Fibroblast of upper back skin (primary cell): ENCODE measurements at places on chromosomes 5 and 9.
A peak's percentile ranks its signal among the peaks of the same experiment; 100 is the strongest.

DNA sequence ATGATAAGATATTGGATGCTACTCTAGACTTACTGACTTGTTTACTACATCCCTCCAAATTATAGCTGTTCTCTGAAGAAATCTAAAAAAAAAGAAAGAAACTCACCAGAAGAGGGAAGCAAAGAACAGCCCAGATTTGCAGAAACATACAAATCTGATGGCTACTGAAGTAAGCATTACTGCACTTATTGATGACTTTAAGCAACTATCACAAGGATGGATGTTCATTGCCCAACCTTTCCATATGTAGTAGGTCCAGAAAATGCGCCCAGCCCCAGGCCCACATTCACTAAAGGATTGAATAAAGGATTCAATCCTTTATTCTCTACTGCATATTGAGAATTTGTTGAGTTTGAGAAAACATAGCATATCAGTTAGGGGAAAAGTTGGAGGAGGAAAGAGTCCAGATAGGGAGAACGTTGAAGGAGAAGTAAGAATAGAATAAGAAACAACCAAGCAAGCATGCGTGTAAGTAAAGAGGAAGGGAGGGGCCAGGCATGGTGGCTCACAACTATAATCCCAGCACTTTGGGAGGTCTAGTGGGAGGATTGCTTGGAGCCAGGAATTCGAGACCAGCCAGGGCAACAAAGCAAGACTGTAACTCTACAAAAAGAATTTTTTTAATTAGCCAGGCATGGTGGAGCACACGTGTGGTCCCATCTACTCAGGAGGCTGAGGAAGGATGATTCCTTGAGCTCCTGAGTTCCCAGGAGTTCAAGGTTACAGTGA lies 33.8 kb upstream of the DTWD2 start:
- peak; percentile 55 for DNase-seq

GRCh38 chr5:669111-669841 lies 23.9 kb downstream of the TPPP start:
- DNase-seq = no peak

GRCh38 chr5:180391276-180391675 lies 38.1 kb upstream of the GFPT2 start:
- DNase-seq = no peak

DNA sequence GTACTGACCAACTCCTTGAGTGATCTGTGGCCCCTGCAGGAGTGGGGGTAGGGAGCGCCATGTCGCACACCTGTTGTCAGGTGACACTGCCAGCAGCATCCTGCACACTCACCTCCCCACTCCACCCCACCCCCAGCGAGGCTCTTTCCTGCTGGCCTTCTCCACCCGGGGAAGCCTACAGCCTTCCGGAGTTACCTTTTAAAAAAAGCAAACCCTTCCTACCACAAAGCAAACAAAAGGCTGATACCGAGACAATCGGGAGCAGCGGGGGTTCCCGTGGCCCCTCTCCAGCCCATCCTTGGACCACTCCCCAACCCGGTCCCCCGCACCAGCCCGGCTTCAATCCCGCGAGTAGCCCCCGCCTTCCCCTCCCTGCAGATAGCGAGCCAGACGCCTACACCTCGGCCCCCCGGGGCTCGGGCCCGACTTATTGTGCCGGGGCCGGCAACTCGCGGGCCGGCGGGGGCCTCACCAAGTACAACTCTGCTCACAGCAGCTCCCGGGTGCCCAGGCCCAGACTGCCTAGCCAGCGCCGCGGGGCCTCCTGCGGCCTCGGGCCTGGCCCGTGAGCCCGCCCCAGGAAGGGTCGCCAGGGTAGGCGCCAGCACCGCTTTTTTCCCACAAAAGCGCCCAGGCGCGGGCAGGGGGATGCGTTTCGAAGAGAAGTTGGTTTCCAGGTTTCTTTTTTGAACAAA lies 724 bp downstream of the MACROH2A1 start:
- DNase-seq = no peak

DNA sequence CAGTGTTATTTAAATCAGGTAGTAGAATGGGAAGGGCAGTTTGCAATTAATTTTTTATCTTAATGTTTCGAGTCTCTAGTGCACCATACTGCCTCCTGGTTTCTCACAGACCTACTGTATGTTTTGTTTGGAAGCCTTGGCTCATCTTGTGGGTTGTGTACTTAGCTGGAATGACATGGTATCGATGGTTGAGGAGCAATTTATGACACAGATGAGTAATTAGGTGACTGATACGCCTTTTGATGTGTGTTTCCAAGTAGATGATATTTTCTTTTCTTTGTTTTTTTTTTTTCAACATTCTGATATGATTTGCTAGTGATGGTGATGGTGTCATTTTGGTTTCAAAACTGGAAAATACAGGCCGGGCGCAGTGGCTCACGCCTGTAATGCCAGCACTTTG lies 16.1 kb downstream of the BASP1 start:
- no peak for DNase-seq

DNA sequence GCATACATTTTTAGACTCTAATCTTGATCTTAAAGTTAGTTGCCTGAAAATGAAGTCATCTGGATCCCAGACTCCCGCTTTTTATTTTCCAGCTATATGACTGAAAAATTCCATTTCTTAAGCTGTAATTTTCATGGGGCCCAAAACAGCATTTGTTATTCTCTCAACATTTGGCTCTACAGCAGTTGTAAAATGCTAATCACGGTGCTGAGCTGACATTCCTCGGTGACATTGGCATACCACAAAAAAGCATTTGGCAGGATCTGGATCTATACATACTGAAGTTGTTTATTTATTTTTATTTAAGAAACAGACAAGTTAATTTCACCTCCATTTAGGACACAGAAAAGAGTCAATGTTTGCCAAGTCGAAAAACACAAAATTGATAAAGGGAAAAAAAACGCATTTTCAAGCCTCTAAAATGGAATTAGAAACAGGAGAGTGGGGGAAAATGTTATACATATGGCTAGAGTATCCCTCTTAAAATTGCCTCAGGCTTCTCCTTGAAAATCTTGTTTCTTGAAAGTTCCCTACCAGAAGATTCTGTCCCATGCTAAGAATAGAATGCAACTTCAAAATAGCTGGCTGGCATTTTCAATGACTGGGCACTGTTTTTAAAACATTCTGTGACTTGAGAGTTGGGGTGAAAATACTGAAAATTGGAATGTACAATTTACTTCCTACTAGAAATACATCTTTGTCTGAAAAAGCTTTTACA lies 207.5 kb upstream of the TBCA start:
- no peak for DNase-seq

- peak; percentile 10 for DNase-seq
These were observed 608.4 kb downstream of the TLE1 start for GRCh38 chr9:81080900-81081299.

- peak; percentile 88 for DNase-seq
These were observed 30.0 kb downstream of the TGFBR1 start for GRCh38 chr9:99134893-99135341.

- DNase-seq = peak; percentile 37
These were observed 7.8 kb downstream of the IER5L start for GRCh38 chr9:129170229-129170628.

- peak; percentile 34 for DNase-seq
These were observed 40.1 kb upstream of the PDE8B start for GRCh38 chr5:77170196-77170890.

DNA sequence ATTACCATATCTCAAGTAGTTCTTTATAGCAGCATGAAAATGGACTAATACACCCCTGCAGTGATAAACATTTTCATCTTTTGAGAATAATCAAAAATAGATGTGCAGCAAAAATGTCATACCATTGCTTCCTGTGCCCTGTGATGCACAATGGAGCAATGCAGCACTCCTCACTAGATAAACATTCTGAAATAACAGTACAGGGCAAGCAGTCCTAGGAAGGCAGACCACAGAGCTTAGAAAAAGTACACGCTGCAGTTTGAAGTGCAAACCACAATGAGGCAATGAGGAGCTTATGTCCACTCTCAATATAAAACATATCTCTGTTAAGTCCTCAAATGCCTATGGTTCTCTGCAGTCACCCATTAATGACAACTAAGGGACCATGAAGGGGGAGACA lies 367.6 kb downstream of the PDE4D start:
- peak; percentile 64 for DNase-seq

DNA sequence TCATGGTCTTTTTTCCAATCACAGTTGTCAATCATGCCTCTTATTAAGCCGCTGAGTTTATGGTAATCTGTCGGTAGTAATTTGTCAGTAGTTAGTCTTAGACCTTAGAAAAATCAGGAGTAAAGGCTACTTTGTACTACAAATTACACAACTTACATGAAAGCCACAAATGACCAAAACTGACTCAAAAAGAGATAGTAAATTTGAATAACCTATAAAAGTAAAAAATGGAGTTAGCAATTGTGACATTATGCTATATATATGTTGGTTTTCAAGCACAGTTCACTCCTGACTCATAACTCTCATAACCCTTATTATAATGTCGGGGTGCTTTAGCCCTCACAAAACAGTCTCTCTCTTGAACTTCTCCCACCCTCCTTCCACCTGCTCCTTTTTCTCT lies 251.8 kb downstream of the ROR2 start:
- DNase-seq = no peak

GRCh38 chr9:751137-752051 lies 90.1 kb upstream of the DMRT1 start:
- DNase-seq = peak; percentile 63

- DNase-seq = no peak
These were observed 12.7 kb upstream of the DAB2 start for GRCh38 chr5:39437467-39437866.

DNA sequence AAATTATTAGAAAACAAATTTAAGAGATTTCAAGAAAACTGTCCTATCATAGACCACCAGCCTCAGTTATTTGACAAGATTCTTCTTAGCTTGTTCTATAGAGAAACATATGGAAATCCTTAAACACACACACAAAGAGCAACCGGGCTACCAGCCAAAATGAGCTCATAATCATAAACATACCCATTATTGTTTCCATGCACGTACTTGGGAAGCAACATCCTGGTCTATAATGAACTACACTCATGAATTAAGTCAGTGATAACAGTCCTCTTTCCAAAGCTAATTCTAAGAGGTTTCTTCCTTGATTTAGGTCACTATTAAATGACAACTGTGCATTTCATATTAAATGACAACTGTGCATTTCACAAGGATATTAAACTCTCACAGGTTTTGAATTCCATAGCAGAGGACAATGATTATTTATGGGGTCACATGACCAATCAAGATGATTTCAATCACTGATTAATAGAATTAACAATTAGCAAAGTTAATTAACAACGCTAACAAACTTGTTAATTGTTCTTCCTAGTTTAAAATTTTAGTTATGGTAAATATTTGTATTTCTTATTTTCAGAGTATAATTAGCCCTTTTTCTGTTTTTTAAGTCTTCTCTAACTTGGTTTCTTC lies 77.0 kb downstream of the OXCT1 start:
- peak; percentile 97 for DNase-seq

GRCh38 chr9:105419816-105420597 lies 27.8 kb upstream of the FSD1L start:
- DNase-seq = no peak

GRCh38 chr5:157029457-157029856 lies 29.5 kb downstream of the HAVCR1 start:
- DNase-seq = no peak

- DNase-seq = no peak
These were observed 97.6 kb downstream of the CDH10 start for GRCh38 chr5:24547132-24547531.

DNA sequence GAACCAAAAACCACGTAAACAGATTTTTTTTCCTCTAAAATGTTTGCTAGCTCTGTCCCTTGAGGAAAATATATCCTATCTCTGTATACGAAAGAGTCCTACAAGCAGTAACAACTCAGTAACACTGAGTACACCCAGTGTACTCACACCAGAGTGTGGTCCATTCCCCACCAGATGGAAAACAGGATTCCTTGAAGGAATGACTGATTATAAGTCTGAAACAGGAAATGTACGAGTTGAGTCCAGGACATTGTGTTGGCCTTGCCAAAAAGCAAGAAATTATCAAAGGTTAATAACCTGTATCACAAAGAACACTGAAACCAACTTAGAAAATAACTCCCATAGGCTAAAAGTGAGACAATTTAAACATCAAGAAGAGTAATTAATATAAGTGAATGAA lies 20.4 kb downstream of the GOLPH3 start:
- peak; percentile 38 for DNase-seq

- DNase-seq = no peak
These were observed 67.7 kb upstream of the UBTD2 start for GRCh38 chr5:172351240-172351778.
